ENCODE measurements at places on chromosomes 16 and 17.

GRCh38 chr16:56252835-56253234 is 61.5 kb downstream of the GNAO1 start:
- DNase-seq, result no peak

GRCh38 chr17:11639736-11640462 is 41.6 kb downstream of the DNAH9 start:
- DNase-seq, result no peak

- no peak for DNase-seq
These were observed 4.8 kb upstream of the CALB2 start for GRCh38 chr16:71353736-71354135.

GRCh38 chr17:64183815-64184214 is 53.9 kb upstream of the ERN1 start:
- DNase-seq, result no peak

GRCh38 chr16:69270831-69271230 is 40.3 kb upstream of the VPS4A start:
- DNase-seq, result no peak

- DNase-seq, result no peak
These were observed 421.1 kb upstream of the C16orf82 start for GRCh38 chr16:26645614-26646013.

DNA sequence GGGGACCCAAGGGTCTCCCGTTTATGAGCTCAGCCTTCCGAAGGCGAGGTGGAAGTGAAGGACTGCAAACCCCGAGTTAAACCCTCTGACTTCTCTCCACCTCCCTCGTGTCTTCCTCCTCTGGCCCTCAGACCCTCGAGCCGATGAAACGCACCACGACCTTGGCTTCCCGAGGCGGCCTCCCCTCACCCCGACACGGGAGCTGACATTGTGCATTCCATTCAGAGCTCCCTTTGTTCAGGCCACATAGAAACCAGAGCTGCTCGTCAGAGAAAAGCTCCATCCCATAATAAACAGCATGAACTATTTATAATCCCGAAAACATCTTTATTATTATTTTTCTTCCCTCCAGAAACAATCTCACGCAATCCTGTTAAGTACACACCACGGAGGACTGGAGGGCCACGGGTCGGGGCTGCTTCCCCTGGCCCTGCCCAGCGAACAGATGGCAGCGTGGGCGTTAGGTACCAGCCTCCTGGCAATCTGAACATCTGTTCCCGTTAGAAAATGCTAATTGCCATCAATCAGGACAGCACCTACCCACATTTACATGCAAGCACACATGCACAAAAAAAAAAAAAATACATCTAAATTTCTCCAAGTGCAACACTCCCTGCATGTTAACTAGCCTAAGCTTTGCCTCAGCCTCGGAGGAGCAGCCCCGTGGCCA is 145.7 kb downstream of the RBFOX3 start:
- no peak for DNase-seq
